Activated CD4-positive, alpha-beta T cell treated with anti-CD3 and anti-CD28 coated beads, Interleukin-2, amount 10 ng/mL, durations not matched to agents 7 days and 5 days (primary cell): ENCODE measurements at places on chromosomes 1 and 21. TPM values are rescaled to one million over a fixed set of nuclear protein-coding genes. Genes with fewer than 3 reads are reported as not detected.

DNA sequence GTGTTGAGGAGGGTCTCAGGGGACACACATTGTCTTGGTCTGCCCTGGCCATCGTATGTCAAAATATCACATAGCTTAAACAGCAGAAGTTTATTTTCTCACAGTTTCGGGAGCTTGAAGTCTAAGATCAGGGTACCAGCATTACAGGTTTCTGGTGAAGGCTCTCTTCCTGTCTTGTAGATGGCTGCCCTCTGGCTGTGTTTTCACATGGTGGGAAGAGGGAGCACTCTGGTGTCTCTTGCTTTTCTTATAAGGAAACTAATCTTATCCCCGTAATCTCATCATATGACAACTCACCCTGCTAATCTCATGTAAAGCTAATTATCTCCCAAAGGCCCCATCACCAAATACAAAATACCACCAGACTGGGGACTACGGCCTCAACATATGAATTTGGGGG, 246.9 kb upstream of the ST6GALNAC5 start:
- no peak for DNase-seq

DNA sequence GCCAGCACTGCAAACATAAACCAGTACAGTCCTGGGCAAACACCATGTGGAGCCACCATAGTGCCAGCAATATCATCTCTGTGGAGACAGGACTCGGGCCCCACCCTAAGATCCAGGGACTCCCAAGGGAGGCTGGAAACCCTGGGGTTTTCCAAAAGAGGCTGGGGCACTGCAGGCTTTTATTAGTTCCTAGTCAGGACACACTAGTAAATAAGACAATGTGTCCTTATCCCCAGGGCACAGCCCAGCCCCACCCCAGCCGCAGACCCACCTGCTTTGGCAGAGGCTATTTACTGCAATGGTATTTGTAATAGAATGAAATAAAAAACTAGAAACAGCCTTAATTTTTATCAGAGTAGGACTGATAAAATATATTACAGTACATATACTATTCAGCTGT, 486 bp upstream of the GJB3 start:
- DNase-seq: no peak

DNA sequence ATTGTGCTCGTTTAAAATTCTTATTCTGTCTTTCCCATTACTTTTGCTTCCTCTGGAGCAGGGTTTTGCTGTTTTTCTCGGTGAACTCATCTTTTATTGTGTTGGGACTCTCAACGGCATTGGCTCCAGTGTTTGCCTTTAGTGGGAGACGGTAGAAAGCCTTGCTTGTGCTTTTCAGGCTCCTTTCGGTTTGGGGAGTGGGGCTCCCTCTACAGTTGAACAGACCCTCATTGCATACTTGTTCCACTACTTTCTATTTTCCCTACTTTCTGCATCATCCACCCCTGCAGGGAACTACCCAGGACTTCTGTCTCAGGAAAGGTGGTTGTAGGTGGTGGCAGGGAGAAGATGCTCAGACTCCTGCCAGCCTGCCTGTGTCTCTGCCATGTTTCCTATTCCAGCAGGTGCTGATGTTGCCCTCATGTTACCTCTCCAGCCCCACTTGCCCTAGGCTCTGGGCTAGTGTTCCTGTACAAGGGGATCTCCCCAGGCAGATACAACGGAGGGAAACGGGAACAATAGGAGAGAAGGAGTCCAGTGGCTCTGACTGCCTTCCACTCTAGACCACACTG, 68.5 kb upstream of the ZBTB18 start:
- no peak for DNase-seq

DNA sequence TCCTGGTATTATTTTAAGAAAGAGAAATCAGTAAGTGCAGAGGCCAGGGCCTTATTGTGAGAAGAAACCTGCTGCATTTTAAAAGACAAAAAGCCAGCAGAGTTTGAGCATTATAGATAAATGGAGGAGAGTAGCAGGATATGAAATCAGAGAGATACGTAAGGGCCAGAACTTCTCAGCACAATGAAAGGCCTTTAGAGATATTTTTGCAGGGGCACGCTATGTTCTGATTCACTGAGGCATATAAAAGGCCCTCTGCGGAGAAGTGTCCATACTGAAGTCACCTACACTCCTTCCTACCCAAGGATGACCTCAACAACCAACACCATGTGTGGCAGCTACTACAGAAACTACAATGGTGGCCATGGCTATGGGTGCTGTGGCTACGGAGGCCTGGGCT, at the start of gene KRTAP6-3:
Gene KRTAP6-3, plus strand, starts transcription at position 301 of the 400 bp plus-strand sequence. Its CDS starts 6 bp downstream, at position 307.
- DNase-seq: no peak

DNA sequence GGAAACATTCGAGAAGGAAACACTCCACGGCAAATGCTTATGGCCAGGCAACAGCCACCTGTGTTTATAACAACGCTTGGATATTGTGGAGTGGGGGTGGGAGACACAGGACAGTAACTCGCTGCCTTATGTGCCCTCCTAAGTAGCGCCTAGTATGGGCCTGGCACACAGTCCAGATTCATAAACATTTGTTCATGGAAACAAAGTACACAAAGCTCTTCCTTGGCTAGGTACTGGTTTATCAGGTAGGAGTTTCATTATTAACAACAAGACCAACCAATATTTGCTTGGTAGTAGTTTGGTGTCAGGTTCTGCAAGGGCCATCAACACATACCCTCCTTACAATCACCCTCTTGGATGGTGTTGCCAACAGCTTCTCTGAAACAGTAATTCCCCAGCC, 23.4 kb downstream of the TMCO4 start:
- DNase-seq: no peak

The DUSP23 gene
- total RNA-seq: 22.9 TPM

DNA sequence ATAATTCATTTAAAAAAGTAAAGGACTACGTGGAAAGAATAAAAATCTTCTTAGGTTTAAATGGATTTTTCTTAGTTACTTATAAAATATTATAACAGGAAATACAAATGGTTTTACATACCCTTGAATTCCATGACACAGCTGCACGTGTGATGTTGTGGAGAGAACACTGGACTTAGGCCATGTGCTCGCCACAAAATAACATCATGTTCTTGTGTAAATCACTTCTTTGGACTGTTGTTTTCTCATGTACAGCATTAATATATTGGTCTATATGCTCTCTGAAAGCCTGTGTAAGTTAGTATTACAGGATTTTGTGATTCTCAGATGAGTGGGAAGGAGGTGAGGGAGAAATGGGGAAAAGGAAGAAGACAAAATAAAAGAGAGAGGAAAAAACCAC, 228.2 kb downstream of the DNM3 start:
- DNase-seq: no peak

The TMEM269 gene
- total RNA-seq: 0.25 TPM

GRCh38 chr1:2024887-2025286, 5.7 kb downstream of the GABRD start:
- no peak for DNase-seq

DNA sequence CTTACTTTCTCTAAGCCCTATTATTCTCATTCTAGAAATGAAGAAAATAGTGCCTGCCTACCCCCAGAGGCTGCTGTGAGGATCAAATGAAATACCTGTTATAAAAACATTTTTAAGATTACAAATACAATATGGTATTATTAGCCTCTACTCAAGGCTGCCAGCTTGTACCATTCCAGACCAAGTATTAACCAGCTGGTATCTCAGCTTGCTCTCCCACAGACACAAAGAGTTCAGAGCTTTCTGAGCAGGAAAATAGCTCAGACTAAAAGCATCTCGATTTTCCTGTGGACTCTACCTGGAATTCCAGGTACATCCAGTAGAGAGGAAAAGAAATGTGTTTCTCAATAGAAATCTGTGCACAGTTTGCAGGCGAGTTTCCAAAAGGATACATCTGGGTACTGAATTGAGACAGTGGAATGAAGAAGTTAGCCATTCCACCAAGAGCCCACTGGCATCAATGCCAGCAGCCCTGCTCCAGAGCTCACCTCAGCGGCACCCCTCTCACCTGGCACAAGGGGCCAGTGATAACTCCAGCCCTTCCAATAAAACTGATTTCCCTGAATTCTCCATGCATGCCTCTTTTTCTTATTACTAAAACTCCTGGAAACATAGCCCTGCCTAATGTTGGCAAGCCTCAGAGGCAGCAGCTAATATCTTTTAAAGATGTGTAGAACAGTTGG, 31.0 kb downstream of the TGFBR3 start:
- DNase-seq: no peak

- no peak for DNase-seq
Measured at GRCh38 chr1:95035536-95035935, 37.2 kb downstream of the ALG14 start.

DNA sequence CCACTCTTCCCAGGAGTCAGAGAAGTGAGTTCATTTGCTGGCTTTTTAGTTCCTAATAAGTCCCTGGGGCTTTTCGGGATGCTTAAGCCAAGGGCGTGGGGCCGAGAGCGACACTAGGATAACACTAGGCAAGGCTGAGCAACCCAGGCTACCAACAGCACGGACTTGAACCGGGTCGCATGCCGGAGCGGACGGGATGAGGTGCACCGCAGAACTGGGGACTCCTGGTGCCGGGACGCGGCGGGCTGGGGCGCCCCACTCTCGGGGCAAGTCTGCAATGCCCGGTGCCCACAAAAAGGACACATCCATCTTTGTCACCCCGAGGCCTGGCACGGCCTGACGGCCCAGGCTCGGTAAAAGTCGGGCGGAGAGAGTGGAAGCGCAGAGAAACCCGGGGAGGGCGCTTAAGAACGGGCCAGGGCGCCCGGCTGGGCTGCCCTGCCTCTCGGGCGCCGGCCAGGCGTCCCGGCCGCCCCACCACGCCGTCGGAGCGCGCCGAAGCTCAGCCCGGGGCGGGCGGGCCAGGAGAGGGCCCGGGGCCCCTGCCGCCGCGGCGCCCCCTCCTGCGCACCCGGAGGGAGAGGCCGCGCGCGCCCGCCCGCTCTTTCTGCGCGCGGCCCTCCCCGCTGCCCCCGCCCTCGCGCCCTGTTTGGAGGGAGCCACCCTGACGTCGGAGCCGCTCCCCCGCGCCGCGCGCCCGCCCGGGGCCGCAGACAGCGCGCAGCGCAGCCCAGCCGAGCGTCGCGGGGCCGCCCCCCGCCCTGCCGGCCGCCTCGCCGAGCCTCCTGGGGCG, at the start of gene NBL1:
Gene NBL1, plus strand, starts transcription at position 710 of the 793 bp plus-strand sequence. CDS start 10,720 bp downstream, outside the sequence.
- peak; percentile 76 for DNase-seq

GRCh38 chr1:112713466-112714312, 1.4 kb downstream of the PPM1J start:
- no peak for DNase-seq

The TBX19 gene
- total RNA-seq: 2.7 TPM

The GPR153 gene
- 0.85 TPM for total RNA-seq

GRCh38 chr1:53176452-53177208, 20.0 kb upstream of the CPT2 start:
- no peak for DNase-seq

- DNase-seq: no peak
Measured at GRCh38 chr1:168261390-168261789, 19.3 kb upstream of the TBX19 start.

The AVPR1B gene
- not detected for total RNA-seq

GRCh38 chr1:41151846-41152245, 90.3 kb downstream of the SCMH1 start:
- DNase-seq: no peak

GRCh38 chr1:228045871-228046270, 36.6 kb upstream of the ARF1 start:
- DNase-seq: no peak

The CLIC6 gene
- not detected for total RNA-seq

- no peak for DNase-seq
Measured at GRCh38 chr1:26728645-26729044, 32.8 kb downstream of the ARID1A start.

DNA sequence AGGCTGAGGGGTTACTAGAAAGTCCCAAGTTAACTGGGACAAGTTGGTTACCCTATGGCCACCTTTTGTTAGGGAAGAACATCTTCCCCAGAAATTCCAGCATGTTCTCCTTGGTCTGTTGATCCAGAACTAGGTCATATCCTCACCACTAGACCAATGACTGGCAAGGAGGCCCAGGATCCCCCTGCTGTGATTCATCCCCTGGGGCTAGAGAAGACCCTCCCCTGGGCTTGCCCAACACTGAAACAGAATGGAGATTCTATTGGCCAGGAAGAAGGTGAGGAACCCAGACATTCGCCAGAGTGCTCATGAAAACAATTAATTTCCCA, 90.1 kb upstream of the SIM2 start:
- no peak for DNase-seq

GRCh38 chr1:175413367-175413766, 220.8 kb upstream of the KIAA0040 start:
- no peak for DNase-seq

The PTPN7 gene
- 188 TPM for total RNA-seq

DNA sequence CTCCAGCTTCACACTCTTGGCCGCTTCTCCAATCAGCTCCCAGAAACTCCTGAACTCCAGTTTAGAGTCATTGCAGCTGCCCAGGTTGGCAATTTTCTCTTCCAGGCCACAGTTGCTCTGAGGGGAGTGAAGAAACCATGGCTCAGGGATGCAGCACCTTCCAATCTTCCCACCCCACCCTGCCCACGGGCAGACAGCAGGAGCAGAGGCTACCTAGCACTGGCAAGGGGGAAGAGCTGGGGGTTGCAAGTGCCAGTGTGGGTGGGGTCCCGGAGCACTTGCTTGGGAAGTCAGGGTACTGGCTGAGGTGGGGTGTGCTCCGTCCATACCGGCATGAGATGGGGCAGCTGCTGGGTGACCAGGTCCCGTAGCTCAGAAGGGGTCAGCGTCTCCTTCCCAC, 1.2 kb downstream of the S100A14 start:
- DNase-seq: no peak

- DNase-seq: no peak
Measured at GRCh38 chr1:162128693-162129356, 59.3 kb downstream of the NOS1AP start.

- no peak for DNase-seq
Measured at GRCh38 chr1:231037585-231038517, 2.2 kb downstream of the FAM89A start.

DNA sequence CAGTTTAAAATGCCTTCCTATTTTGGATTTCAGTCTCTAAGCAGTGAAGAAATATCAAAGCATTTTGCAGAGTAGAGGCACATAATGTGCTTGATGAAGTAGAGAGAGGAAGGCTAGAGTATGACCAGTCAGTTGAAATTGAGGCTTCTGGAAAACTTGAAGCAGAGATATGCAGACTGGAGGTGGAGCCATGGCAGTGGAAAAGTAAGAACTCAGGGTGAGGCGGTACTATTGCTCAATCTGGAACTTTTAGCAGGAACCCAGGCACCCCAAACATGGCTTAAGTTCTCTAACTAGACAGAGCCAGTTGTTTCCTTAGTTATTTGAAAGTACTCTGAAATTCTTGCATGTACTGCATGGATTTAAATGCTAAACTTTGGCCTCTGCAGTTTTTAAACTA, 288.6 kb downstream of the HHAT start:
- no peak for DNase-seq

GRCh38 chr1:173669491-173669941, at the start of gene ANKRD45:
ANKRD45 (minus strand) TSS chr1:173669851; CDS start chr1:173659418, 10,433 bp downstream.
- DNase-seq: peak; percentile 31

The RIPPLY3 gene
- total RNA-seq: 0.17 TPM

DNA sequence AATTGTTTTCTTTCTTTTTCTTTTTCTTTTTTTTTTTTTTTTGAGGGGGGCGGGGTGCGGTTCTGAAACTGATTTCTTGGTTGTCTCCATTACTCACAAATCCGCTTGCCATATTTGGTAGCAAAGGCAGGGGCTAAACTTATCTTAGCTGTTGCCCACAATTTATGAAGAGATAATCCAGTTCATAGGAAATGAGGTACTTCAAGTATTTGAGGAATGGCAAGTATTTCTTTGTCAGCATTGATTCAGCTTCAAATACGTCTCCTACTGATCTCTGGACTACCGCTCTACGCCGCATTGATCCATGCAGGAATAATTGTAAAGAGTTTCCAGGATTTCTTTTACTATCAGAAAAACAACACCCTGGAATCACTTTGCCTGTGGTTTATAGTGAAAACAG, 289.2 kb upstream of the DPYD start:
- no peak for DNase-seq
